MG63 (cell line): ENCODE measurements at places on chromosomes 12 and 14. TPM values are rescaled to one million over a fixed set of nuclear protein-coding genes. Genes with fewer than 3 reads are reported as not detected.

- peak; percentile 49 for DNase-seq
Observed at GRCh38 chr12:107468182-107468581, 217.4 kb upstream of the PWP1 start.

TAS2R10 gene
- total RNA-seq: not detected in 2 replicates

DNA sequence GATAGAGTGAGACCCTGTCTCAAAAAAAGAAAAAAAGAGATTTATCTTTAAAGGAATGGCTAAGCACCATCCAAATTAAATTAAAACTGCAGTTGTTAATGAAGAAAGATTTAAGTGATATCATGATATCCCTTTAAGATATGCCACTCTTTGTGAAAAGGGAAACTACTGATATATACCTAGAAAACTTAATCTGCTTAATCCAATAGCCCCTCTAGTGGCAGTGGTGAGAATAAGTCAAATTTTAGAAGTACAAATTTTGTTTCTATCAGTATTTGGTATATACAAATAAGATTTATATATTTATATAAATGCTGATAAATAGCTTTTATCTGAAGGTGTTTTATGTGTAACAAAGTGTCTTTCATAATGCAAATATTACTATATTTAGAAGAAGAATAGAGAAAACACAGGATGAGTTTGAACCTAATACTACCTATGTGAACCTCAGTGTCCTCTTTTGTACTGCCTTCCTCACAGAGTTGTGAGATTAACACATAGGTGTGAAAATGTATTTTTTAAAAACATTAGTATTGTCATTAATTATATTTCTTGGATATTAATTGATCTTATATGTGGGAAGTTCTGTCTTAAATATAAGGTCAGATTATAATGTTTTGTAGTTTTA lies 51.4 kb upstream of the GARIN2 start:
- DNase-seq: no peak

DNA sequence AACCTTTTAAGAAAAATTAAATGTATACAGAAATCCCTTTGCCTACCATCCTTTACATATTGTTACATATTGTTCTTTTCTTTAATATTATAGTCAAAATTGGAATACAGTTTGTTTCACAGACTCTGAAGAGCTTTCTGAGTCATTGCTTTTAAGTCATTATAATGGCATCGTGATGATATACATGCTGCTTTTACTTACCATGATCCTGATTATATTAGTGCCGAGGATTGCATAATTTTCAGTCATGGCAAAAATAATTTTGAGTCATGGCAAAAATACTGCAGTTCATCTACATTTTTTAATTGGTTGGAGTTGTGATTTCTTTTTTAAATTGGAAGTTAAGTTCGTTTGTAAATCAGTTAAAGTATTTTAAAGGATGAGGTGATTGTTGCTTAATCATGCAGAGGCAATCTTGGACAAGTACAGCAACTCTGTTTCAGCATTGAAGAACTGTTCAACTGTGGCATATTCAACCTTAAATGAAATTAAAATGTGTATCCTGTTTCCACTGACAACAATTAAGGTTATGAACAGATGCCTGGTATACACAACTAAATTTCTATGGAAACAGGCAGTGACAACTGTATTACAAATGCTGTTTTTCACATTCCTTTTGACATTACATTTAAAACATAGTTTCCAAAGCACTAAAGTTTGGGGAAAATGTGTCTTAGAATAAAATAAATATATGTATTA lies 142.3 kb downstream of the PCNX1 start:
- no peak for DNase-seq

PTPN21 gene
- 1.5 and 4.2 TPM in 2 replicates for total RNA-seq

NT5DC3 gene
- 10.9 and 11.8 TPM in 2 replicates for total RNA-seq

- no peak for DNase-seq
Observed at GRCh38 chr14:99179946-99180345, 92.1 kb downstream of the BCL11B start.

- no peak for DNase-seq
Observed at GRCh38 chr14:81432219-81432661, 32.1 kb upstream of the STON2 start.

- no peak for DNase-seq
Observed at GRCh38 chr14:49574038-49574437, 12.1 kb downstream of the RPS29 start.

GALNT6 gene
- total RNA-seq: not detected in 2 replicates

ARMH4 gene
- total RNA-seq: 1.9 TPM in 1 of 2 replicates, not detected in the other

CLEC4A gene
- total RNA-seq: not detected in 2 replicates

CLEC1A gene
- 0.30 TPM in 1 of 2 replicates, not detected in the other for total RNA-seq

GRCh38 chr12:77167801-77168200 lies 102.4 kb upstream of the E2F7 start:
- no peak for DNase-seq

RAD52 gene
- 1.9 and 7.3 TPM in 2 replicates for total RNA-seq

CRACR2A gene
- 9.5 and 13.8 TPM in 2 replicates for total RNA-seq

MYF6 gene
- 0.07 TPM in 1 of 2 replicates, not detected in the other for total RNA-seq

KRT4 gene
- not detected in 2 replicates for total RNA-seq

GRCh38 chr12:13433768-13434167 lies 237.2 kb downstream of the EMP1 start:
- DNase-seq: no peak

DHRS4L2 gene
- 2.0 and 13.5 TPM in 2 replicates for total RNA-seq

- no peak for DNase-seq
Observed at GRCh38 chr14:92993302-92993701, 70.4 kb downstream of the CHGA start.

GRCh38 chr12:120925740-120926563 lies 21.8 kb upstream of the SPPL3 start:
- DNase-seq: no peak

BCL2L2 gene
- 7.1 and 10.7 TPM in 2 replicates for total RNA-seq

GRCh38 chr14:41865894-41866293 lies 259.2 kb downstream of the LRFN5 start:
- DNase-seq: no peak

GRCh38 chr14:32250681-32251080 lies 47.6 kb upstream of the RNU6-8 start:
- DNase-seq: no peak

TRHDE gene
- total RNA-seq: 0.22 and 5.0 TPM in 2 replicates

DNA sequence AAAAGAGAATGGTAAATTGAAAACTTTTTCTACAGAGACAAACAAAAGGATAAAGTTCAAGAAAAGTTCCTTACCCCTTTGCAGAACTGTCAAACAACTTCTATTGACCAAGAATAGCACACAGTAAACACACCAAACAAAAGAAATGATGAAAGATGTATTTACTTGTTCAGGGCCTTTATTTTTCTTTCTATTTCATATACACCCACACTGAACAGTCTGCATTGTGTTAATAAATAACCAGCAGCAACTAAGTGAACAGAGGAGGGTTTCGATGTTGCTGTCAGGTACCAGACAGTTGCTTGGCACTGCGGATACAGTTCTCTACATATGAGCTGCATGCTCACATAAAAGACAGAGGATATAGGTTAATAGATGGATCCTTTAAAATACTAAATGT lies 122.1 kb downstream of the SOX5 start:
- DNase-seq: no peak

DNA sequence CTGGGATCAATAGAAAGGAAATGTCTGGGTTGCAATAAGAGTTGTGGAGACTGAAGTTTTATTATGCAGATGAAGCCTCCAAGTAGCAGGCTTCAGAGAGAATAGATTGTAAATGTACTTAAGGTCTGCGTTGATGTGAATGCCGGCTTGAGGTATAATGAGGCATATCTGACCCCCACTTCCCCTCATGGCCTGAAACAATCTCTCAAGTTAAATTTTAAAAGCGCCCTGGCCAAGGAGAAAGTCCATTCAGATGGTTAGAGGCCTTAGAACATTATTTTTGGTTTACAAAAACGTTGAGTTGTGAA lies 28.3 kb upstream of the HIGD1C start:
- DNase-seq: no peak

LRFN5 gene
- total RNA-seq: not detected in 2 replicates
